ENCODE measurements at places on chromosomes 6 and 20. TPM values are rescaled to one million over a fixed set of nuclear protein-coding genes. Genes with fewer than 3 reads are reported as not detected.

Gene EFHC1
- 10.9 TPM for total RNA-seq

DNA sequence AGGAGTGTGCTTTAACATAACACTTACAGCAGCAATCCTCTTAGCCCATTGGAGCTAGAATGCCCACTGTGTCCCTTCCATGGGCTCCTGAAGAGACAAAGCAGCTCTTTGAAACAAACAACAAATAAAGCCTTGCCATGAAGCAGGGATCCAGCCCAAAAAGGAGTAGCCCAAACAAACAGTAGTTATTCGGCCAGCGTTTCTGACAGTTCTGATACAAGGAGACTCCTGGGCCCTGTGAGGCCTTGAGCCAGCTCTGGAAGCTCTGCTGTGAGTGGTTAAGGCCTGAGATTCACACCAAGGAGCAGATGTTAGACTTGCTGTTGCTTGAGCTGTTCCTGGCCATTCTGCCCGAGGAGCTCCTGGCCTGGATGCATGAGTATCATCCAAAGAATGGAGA, 16.9 kb upstream of the ZSCAN16 start:
- DNase-seq = no peak

DNA sequence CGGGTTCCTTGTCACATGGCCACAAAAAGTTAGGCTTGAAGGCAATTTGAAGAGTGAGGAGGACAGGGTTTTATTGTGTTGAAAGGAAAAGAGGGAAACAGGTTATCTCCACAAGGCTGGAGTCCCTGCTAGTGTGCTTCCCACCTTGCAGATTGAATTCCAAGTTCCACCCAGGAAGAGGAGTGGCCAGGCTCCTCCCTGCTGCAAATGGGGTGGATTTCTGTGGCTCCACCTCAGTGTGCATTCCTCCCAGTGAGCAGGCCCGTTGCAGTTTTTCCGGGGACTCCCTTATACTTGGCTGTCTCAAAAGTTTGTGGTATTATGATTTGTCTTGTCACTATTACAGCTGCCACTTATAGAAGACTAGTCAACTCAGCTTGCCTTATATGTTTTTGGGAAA, 281.8 kb upstream of the PLCB4 start:
- DNase-seq = no peak

- no peak for DNase-seq
Observed at GRCh38 chr20:25991051-25991755, 294.6 kb upstream of the ZNF337 start.

- DNase-seq = no peak
Observed at GRCh38 chr6:21836772-21837425, 243.3 kb downstream of the SOX4 start.
